ENCODE measurements at places on chromosomes 3 and 15.
A peak's percentile ranks its signal among the peaks of the same experiment; 100 is the strongest.

- no peak for DNase-seq
Measured at GRCh38 chr3:122496508-122496907, 18.2 kb downstream of the KPNA1 start.

DNA sequence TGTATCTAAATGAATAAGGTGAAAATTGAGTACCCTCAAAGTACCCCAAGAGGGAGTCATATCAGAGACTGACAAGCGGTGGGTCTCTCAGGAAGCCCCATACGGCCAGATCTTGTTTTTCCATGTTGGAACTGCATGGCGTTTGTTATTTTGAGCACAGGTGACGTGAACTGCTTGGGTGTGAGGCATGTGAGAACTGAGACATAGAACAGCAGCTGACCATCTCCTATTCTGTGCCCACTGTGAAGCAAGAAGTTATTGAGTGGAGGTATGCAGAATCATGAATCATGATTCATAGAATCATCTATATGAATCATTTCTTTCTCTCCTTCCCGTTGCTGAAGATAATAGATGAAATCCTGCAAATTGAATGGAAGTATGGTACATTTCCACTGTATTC is 4.6 kb downstream of the VPS8 start:
- DNase-seq = no peak

DNA sequence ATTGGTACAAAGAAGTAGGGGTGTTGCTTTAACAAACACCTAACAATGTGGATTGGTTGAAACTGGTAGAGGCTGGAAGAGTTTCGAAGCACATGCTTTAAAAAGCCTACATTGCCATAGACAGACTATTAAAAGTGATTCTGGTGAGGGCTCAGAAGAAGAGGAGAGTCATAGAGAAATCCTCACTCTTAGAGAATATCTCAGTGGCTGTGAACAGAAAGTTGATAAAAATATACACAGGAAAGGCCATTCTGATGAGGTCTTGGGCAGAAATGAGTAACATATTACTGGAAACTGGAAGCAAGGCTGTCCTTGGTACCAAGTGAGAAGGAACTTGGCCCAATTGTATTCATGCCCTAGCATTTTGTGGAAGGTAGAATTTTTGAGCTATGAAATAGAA is 173.7 kb upstream of the CRBN start:
- DNase-seq = no peak

- DNase-seq = no peak
Measured at GRCh38 chr3:194313560-194314387, 37.4 kb downstream of the CPN2 start.

- DNase-seq = no peak
Measured at GRCh38 chr3:184717399-184717983, 5.6 kb upstream of the MAGEF1 start.

- DNase-seq = no peak
Measured at GRCh38 chr3:95654570-95655362, 1159.6 kb upstream of the EPHA6 start.

- no peak for DNase-seq
Measured at GRCh38 chr15:80259942-80260510, 8.0 kb upstream of the CTXND1 start.

DNA sequence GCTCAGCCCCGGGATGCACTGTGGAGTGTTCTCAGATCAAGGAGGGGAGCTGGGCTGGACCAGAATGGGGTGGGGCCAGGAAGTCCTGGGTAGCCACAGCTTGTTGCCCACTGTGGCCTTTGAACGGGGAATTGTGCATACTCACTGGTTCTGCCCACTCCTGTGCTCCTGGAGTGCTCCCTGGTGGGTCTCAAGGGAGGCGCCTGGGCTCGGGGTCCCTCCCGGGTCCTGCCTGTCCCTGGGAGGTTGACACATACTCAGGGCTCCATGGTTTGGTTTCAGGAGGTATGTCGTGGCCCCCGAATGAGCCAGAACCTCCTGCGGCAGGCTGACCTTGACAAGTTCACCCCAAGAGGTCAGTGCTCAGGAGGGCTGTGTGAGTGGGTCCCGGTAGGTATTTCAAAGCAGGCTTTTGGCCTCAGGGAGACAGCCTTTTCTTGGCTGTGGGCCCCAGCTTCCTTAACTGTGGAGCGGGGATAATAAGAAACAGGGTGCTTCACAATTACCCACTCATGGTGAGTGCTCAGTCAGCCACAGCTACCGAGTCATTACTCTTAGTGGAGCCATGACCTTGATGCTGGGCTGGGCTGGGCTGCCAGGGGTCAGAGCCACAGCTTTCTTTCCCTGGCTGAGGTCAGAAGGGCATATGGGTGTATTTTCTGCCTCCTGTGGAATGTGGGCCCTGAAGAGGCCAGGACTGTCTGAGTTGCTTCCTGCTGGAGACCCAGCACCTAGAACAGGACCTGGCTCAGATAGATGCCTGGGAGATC is 7.6 kb downstream of the DNAH1 start:
- DNase-seq = peak; percentile 37

DNA sequence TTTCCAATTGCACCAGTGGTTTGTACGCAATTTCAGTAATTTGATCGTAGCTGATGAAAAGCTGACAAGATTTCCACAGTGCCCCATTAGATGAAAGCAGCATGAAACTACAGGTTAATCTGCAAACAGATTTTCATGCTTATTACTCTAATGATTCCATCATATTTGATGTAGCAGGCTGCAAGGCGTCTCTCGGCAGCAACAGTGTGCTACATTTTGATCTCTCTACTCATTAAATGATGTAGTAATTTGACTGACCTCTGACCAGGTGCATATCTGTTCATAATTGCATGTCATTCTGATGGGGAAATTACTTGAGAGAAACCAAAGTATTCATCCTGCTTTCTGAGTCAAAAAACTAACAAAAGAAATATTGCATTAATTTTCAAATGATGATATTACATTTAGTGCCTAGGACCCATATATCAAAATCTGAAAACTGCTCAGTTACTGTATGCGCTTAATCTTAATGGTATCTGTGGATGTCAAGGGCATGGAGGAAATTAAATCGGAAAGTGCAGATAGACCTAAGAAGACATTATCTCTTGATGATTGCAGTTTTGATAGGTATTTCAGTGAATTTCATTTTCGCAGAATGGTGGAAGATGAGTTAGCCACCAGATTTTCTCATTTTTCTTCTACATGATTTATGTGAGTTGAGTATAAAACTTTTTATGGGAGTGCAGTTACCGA is 198.5 kb downstream of the RSRC1 start:
- DNase-seq = no peak

GRCh38 chr15:48544778-48545177 is 100.7 kb downstream of the FBN1 start:
- no peak for DNase-seq

DNA sequence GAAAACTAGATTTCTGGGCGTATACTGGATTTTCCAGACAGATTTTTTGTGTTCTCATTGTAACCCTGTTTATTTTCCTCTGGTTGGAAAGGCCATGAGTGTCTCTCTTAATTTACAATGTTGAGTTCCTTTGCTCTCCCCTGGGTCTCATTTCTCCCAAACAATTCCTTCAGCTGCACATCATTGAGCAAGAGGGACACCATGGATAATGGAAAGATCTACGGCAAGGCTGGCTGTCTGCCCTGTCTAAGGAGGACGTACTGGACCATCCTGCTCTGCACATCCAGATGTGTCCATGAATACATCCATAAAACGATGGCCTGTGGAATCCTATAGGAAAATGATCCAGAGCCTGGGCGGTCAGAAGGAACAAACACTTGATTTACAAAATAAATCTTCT is 258.1 kb upstream of the MCTP2 start:
- no peak for DNase-seq

DNA sequence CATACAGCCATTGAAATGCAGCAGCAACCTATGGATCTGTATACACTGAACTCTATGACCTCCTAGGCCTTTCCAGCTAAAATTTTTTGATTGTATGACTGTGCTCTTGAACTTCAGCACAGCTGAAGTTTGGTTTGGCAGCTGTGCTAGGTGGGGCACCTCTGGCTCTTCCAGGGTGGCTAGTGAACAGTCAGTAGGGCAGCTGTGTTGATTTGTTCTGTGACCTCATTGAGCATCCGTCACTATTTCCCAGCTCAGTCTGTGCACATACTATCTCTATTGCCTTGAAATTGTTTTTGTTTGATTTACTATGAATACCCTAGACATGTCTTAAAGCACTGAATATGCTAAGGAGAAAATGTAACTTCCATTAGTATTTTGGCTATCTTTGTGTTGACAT is 363.2 kb upstream of the NAALADL2 start:
- no peak for DNase-seq
